EL (cell line): ENCODE measurements at places on chromosomes 2 and 18.

GRCh38 chr18:63506336-63506646 is 29.5 kb downstream of the SERPINB5 start:
- DNase-seq, result no peak

GRCh38 chr2:160406591-160407392 is 86.8 kb downstream of the RBMS1 start:
- peak; percentile 80 for DNase-seq

GRCh38 chr2:30110773-30111172 is 36.0 kb upstream of the YPEL5 start:
- DNase-seq, result peak; percentile 36

- no peak for DNase-seq
Observed at GRCh38 chr2:233422050-233422639, 67.9 kb downstream of the DGKD start.

DNA sequence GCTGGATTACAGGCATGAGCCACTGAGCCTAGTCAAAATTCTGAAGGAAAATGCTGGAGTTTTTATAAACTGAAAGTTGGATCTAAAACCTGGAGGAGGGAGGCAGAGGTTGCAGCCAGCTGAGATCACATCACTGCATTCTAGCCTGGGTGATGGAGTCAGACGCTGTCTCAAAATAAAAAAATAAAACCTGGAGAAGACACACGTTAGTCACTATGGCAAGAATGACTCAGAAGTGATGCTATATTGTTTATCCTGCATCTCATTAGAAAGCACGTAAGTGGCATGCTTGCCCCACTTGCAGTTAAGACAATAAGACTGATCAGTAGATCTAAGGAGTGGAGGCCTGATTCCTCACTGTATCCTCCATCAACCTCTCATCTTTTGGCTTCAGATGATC is 106.6 kb upstream of the STON1 start:
- DNase-seq, result peak; percentile 73

DNA sequence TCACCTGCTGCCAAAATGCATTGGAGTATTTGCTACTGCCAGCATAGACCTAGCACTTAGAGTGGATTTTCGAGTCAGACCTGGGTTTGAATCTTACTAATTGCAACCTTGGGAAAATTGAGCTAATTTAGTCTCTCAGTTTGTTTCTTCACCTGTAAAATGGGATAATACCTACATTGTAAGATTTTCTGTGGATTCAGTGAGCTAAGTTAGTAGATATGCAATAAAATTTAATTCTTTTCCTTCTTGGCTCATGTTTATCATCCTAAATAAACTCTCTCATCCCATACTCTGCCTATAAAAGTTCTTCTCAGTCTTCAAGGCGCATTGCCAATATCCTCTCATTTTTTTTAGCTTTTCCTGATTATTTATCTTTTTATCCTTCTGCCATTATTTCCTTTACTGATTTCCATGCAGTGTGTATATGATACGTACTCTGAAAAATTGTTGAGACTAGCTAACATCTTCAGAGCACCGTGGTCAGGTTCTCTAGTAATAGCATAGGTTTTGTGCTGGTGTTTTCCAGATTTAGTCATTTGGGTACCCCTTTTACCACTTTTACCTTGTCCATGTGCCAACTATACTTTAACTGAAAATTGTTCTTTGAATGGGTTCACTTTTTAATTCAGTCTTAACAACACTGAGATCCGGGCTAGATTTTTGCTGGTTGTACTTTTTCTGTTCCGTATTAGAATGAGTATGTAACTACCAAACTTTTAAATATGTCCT is 7.3 kb downstream of the CEP192 start:
- DNase-seq, result no peak

DNA sequence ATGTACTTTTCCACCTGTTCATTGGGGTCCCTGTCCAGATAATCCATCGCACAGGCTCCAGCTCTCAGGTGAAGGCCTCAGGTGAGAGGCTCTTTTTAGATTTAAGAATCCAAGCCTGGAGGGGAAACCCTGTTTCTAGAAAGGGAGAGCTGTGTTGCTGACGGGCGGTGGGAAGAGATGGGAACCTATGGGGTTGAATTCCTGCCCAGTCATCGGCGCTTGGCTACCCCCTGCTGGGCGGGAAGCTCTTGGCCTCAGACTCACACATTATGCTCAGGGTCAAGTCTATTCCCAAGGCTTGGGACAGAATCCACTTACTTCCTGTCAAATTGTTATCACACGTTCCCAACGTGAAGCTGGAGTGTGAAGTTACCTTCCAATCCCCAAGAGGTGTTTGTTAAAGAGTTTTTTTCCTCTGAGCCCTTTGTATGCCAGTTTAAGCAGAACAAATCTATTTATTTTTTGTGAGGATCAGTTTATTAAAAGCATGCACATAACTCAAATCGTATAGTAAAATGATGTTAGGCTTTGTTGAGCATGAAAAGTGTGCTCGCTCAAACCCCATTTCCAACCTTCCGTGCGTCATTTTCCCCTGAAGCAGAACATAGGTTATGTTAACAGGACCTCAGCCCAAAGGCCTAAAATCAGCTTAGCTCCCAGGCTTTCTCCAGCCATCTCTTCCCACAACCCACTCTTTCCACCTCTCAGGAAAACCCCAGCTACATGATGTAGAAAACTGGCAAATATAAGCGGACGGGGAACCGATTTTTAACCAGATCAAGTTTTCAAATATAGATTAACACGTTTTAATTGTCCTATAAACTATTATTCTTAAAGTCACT is 181.7 kb upstream of the ETAA1 start:
- DNase-seq, result peak; percentile 55

- peak; percentile 85 for DNase-seq
Observed at GRCh38 chr2:8544786-8545694, 136.8 kb upstream of the ID2 start.

GRCh38 chr2:71602115-71602495 is 148.7 kb downstream of the DYSF start:
- DNase-seq, result no peak

GRCh38 chr2:190600293-190601103 is 48.4 kb upstream of the NAB1 start:
- no peak for DNase-seq

GRCh38 chr18:5444847-5445246 is 99.0 kb downstream of the EPB41L3 start:
- no peak for DNase-seq

DNA sequence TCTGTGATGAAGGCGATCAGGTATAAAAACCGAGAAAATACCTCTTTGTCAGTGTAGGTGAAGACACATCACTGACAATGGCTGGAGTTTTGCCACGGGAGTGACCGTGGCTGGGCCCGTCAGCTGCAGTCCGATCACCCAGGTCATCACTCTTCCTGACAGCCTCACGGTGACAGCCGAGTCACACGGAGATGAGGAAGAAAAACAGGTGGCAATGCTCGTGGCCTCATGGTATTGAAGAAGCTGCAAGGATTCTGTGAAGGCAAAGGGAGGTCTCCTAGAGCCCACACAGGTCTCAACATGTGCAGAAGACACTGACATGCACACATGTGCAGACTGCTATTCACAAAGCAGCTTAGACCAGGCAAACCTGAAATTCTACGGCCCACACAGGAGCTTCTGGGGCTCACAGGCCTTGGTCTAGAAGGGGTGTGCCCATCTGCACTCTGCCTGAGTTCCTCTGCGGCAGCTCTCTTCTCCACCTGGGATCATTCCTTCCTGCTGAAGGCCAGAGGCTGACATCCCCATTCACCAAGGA is 7.4 kb downstream of the COPS9 start:
- no peak for DNase-seq

GRCh38 chr18:60350941-60351340 is 21.6 kb downstream of the MC4R start:
- peak; percentile 2 for DNase-seq

GRCh38 chr18:25164211-25164847 is 187.6 kb downstream of the ZNF521 start:
- no peak for DNase-seq

DNA sequence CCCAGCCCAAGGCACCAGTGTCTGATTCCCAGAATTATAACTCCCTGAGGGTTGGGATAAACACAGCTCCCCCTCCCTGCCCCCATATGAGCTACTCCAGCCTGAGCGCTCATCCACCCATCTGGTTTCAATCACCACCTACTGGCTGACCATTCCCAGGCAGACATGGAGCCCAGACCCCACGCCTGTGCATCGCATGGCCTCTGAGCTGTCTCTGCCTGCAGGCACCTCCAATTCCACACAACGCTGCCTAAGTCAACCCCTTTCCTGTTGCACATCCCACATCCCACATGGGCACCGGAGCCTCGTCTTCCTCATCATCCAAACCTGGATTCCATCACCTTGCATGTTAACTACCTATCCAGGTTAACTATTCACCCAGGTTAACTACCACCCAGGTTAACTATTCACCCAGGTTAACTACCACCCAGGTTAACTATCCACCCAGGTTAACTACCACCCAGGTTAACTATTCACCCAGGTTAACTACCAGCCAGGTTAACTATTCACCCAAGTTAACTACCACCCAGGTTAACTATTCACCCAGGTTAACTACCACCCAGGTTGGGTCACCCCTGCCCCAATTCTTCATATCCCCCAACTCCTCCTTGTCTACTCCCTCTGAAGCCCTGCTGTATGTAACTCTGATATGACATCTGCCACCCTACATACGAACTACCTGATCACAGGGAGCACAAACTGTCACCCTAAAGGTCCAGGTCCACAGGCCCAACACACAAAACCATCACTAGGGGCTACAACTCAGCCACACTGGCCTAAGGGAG is 47.8 kb downstream of the TEX51 start:
- peak; percentile 3 for DNase-seq

DNA sequence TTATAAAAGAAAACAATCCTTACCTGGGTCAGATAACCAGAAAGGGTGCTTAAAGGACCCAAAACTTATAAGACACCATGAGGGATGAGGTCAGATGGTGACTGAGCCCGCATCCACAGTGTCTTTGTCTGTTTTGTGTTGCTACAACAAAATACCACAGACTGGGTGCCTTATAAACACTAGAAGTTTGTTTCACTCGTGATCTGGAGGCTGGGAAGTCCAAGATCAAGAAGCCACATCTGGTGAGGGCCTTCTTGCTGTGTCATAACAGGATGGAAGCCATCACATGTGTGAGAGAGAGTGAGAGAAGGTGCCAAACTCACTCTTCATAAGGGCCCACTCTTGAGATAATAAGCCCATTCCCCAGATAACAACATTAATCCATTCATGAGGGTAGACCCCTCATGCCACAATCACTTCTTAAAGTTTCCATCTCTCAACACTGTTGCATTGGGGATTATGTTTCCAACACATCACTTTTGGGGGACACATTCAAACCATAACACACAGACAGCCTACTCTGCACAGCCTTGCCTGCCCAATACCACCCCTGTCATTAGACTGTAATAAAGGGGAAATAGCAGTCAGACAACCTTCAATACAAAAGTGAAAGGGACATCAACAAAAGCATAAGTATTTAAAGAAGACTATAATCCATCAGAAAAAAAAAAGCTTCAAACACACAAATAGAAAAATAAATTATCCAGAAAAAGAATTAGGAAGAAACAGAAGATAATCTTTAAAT is 249.8 kb downstream of the ANAPC1 start:
- no peak for DNase-seq

DNA sequence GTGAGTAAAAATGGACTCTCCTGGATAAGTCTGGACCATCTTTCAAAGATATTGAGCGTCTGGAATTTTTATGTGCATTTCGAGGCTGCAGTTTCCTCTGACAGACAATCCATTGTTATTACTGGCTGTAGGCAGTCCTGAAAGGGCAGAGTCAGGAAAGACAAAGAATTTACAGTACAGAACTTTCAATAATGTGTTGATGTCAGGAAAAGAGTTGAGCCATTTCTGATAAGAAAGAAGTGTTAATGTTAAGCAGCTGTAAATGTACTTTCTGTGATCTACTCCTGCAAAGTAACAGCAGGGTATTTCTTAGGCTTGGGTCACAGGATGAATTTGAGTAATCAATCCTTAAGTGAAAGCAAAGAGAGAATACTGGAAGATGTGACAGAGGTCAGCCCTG is 29.8 kb downstream of the TSPYL6 start:
- DNase-seq, result no peak

- DNase-seq, result peak; percentile 78
Observed at GRCh38 chr2:238868067-238868524, 20.2 kb downstream of the TWIST2 start.

DNA sequence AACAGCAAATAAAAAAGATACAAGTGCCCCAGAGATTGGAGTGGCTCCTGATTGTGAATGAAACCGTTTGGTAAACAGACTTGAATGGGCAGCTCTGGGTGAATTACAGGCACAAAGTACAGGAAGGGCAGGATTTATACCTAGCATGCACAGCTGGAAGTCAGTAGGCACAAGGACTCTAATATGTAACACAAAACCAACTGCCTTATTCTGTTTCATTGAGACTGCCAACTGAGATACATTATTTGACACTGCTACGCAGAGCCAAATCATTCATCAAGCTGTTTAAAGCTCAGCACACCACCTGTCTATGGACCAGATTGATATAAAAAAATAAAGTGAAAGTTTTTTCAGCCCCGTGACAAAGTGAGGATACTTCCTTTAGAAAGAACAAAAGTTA is 541.2 kb downstream of the NUP35 start:
- DNase-seq, result no peak

DNA sequence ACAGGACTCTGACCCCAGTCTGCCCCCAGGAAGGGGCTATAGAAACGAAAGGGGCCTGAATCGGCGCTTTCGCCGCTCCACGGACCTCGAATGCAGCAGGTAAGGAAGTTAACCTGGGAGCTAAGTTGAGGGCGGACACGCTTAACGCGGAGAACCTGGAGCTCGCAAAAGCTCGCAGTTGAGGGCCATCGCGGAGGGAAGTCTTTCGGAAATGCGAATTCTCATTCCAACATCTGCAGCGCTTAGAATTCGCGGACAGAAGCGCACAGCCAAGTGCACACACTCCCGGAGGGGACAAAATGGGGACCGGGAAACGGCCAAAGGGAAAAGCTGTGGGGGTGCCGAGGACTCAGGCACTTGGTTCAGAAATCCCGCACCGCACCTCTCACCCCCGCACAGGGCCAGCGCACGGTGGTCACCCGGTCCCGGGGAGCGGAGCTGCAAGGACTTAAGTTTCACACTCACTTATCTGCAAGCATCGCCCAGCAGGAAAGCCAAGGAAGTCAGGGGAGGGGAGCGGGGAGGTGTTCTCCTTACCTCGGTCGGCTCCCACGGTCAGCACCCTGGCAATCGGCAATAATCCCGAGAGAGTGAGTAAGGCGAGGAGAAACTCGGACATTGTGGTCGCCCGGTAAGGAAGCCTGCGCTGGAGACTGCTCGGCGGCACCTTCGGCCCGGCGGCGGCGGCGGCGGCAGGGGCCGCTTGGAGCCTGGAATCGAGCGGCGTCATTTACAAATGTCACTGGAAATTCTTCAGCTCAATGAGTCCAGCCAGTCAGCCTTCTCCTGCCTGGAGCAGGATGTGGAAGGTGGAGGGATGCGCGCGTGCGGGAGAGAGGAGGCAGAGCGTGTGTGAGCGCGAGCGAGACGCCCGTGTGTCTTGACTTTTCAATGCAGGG is 456 bp downstream of the LRP1B start:
- DNase-seq, result peak; percentile 32
